ENCODE measurements at places on chromosomes 5 and 9.
A peak's percentile ranks its signal among the peaks of the same experiment; 100 is the strongest.

GRCh38 chr5:15610216-15610615 is 110.2 kb downstream of the FBXL7 start:
- no peak for ATAC-seq

GRCh38 chr9:77475641-77476473 is 172.3 kb downstream of the GNA14 start:
- no peak for ATAC-seq

DNA sequence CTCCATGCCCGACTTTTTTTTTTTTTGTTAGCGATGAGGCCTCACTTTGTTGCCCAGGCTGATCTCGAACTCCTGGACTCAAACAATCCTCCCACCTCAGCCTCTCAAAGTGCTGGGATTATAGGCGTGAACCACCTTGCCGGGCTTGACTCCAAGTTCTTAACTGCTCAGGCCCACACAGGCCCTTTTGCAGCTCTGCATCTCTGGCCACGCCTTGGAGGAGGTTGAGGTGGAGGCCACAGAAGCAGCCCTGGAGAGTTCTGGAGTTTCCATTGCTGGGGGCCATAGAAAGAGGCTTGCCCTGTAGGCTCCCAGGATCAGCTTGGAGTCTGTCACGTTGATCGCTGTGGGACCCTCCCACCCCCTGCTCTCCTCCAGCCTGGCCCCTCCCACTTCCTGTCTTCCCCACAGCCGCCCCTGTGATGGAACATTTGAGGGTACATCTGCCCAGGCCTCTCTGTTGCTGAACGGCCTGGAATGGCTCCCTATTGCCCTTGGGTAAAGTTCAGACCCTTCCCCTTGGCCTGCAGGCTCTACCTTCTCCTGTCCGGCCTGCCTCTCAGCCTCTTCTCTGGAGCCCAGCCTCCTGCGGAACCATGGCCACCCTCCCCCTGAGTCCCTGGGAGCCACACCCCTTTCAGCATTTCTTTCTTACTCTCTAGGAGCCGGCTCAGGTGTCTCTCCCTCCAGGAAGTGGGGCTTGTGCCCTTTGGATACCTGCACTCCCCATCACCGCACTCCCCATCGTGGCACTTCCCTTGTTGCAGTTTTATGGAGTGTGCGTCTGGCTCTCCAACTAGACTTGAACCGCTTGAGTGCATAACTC is 30.4 kb upstream of the IER5L start:
- ATAC-seq: no peak

- ATAC-seq: no peak
Observed at GRCh38 chr5:60826653-60827052, 17.4 kb downstream of the ELOVL7 start.

DNA sequence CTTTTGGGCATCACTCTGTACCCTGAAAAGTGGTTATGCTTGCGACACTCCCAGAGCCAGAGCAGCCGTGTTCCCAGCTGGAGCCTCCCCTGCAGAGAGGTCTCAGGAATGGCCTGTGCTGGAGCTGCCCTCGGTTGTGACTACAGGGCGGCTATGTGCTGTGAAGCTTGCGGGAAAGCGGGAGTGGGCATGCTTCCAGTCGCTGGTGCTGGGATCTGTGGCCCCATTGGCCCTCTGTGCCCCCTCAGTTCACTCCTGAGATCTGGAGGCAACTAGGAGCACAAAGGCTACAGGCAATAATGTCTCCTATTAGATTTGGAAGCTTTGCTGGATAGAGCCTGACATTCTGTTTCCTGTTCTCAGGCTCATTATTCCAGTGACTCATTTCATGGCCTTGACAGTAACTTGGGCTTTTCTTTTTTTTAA is 56.9 kb downstream of the GPR107 start:
- peak; percentile 75 for ATAC-seq

GRCh38 chr5:155049569-155050383 is 36.2 kb downstream of the KIF4B start:
- ATAC-seq: 0 out of 3 replicates have a peak, but pooled peaks have one; percentile 50

DNA sequence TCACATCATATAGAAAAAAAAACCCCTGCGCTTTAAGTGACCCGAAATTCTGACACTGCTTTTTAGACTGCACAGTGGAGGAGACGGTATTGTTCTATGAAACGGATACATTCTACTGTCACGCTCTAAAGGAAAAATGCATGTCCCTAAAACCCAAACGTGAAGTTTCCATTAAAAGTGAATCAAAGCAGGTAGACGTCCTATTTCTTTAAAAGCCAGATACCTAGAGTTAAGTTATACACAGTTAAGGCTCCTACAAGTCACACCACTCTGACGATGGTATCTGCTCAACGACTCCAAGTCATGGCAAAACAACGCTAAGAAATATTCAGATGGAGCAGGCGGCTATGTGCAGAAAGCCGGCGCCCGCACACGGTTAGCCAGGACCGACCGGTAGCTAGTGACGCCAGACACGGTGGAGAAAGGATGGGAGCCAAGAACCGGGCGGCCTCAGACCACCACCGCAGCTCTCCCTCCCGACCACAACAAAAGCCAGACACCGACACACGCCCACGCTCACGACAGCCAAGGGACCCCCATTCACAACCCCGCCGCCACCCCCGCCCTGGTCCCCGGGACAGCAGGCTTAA is 734 bp downstream of the SKP1 start:
- peak; percentile 55 for ATAC-seq

- no peak for ATAC-seq
Observed at GRCh38 chr5:159498630-159499029, 168.3 kb upstream of the IL12B start.

DNA sequence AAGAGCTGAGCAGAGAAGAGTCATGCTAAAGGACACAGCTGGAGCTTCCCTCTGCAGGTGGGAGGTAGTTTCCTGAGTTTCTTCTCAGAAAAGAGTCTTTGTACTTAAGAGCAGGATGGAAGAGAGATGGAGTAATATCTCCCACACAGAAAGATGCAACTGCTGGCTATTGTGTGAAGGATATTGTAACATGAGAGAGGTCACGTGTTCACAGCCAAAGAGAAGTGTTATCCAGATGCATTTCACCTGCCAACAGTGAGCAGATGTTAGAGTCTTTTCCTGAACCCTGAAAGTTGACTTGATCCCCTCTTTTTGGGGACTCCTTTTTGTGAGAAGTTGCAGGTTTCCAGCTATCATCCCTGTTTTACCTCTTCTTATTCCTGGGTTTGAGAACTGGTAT is 14.0 kb upstream of the TRIO start:
- no peak for ATAC-seq

DNA sequence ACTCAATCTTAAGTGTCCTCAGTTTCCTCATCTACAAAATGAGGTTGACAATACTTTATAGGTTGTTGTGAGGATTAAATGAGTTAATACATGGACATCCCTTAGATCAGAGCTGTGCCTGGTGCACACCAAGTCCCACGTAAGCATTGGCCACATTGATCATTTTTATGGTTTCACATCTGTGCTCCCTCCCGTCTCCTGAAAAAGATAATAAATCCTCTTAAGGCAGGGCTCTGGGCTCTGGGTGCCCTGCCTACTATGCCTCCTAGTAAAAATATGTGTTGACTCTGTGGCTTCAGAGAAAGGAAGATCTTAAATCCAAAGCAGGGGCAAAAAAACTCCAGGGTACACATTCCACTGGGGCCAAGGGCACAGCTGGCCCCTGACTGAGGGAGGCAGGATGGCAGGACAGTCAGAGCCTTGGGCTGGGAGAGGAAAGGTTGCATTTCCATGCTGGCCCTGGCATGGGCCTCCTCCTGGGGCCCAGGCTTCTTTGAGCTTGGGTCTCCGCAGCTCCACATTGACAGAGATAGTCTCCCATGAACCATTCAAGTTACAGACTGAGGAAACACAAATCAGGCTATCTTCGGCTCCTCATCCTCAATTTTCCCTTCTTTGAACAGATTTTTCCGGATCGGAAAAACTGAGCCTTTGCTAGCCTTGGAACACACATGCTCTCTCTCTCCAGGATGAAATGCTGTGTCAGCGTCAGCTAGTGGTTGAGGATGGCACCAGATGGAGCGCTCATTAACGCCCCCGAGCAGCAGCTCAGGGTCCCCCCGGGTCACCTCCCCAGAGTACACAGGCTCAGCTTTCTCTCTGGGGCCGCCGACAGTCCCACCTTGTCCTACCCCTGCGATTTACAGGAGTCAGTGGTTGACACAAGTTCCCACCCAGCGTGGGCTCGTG is 22.4 kb upstream of the KIF12 start:
- no peak for ATAC-seq

- ATAC-seq: no peak
Observed at GRCh38 chr9:119283078-119283794, 86.0 kb downstream of the BRINP1 start.

DNA sequence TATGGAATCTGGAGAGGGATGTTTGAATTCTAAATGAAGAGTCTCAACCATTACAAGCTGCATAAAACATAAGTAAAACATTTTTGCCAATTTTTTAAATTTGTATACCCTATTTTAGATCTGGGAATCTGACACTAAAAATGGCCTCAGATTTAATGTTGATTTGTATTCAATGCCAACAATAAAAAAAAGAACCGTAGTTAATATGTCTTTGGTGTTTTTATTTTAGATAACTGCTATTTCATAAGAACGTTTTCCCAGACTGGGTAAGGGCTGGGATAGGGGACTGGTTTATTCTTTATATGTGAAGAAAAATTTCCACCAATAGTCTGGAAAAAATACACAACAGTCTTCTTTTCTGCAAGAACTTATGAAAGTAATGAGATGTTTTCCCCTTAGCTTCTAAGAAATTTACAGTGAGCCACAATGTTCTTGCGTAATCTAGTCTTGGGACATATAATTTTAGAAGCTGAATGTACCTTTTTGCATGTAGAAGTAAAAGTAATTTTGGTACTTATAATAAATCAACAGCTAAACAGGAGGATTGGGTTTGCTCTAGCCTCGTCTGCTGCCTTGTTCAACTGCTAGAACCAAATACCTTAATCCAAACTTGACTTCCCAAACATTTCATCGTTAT is 244.6 kb upstream of the EFNA5 start:
- no peak for ATAC-seq

DNA sequence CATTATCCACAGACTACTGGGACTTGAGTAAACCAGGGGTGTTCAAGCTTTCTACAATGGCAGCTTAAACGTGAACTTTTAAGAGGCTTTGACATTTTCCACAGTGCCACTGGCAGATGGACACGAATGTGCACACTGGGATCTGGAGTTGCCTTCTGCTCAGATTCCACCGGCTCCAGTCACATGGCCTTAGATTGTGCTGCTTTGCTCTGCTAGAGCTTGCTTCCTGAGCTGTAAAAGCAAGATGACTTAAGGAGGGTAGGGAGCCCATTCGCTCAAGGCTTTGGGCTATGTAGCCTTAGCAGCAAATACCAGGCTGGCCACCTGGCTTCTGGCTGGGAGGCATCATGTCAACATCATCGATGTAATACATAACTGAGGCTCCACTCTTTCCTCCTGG is 436.9 kb downstream of the MED10 start:
- no peak for ATAC-seq

DNA sequence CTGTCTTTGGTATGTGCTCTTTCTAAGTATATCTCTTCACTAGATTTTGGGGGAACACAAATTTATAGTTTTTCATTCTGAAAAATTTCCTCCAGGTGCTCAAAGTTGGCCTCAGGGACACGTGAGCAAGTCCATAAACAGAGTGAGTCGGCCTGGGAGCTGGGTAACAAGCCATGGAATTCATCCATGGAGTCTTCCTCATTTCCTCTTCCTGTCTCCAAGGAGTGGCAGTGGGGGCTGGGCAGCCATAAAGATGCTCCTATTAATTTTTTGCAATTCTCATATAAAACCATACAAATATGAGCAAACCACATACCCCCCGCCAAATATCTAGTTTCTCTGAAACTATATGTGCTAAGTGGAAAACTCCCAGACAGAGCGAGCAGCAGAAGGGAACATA is 136.6 kb upstream of the OTULINL start:
- ATAC-seq: no peak

DNA sequence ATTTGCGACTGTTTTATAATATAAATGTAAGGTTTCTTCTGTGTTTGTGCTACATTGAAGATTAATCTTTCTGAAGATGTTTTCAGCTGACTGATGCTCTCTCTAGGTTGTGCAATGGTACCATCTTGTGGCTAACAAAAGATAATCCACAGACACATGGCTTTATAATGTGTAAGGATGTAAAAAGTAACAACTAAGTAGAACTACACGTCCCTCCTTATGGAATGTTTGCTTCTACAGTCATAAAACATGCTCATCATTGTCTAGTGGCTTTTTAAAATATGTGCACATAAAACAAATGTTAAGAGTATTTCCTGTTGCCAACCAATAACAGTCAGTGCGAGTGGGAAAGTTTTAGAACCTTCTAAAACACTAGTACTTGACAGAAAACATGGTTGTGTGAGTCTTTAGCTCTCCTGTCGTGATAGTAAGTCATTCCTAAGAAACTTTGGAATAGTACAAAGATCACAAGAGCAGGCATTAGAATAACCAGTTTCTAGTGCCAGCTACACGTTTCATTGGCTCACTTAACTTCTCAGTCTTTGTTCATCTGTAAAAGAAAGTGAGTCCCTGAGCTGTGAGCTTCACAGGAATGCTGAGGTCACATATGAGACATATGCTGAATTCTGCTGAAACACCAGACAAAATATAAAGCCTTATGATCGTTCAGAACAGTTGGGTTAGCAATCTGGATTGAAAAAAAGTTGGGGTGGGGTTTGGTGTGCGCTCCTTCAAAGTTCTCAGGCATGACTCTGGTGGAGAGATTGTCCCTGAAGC is 75.7 kb upstream of the GLIS3 start:
- peak; percentile 94 for ATAC-seq

- ATAC-seq: peak; percentile 1
Observed at GRCh38 chr5:136065588-136065987, 36.8 kb downstream of the TGFBI start.

GRCh38 chr5:1751026-1751863 is 48.4 kb downstream of the MRPL36 start:
- no peak for ATAC-seq

GRCh38 chr5:23977997-23978396 is 470.6 kb downstream of the PRDM9 start:
- 0 out of 3 replicates have a peak, but pooled peaks have one; percentile 36 for ATAC-seq

DNA sequence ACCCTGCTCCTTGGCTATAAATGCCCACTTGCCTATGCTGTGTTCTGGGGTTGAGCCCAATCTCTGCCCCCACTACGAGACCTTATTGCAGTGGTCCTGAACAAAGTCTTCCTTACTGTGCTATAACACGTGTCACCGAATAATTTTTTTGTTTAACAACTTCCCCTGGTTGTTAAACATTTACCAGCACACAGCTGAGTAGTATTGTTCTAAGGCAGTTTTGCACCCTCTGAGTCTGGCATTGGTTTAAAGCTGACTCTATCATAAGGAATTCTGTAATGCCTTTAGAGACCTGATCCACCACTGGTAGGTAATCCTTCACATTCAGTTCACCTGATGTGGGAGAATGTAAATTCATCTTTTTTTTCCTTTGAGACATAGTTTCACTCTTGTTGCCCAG is 25.6 kb upstream of the ANKRD31 start:
- no peak for ATAC-seq

GRCh38 chr9:136659861-136660784 is 2.6 kb upstream of the EGFL7 start:
- no peak for ATAC-seq

DNA sequence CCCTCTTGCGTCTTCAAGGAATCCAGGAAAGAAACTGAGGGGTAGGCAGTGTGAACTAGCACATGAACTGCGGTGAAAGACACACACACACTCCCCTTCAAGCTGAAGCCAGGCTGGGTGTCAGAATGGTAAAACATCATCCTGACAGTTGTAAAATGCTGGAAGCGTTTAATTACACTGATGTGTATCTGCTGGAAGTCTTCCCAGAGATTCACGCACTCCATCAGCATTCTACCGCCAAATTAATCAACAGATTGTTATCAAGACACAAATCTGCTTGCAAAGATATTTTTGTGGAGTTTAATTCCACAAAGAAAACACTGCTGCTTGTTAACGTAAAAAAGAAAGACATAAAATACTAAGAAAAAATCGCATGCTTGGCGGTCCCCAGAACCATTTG is 241.0 kb upstream of the NFIL3 start:
- no peak for ATAC-seq

Data from SK-N-SH treated with all-trans-retinoic acid at 6 μM for 48 hours (cell line).